RPMI8226 (cell line): ENCODE measurements at places on chromosomes 11 and 22.

- DNase-seq, result no peak
Measured at GRCh38 chr11:123406441-123407129, 23.5 kb upstream of the GRAMD1B start.

DNA sequence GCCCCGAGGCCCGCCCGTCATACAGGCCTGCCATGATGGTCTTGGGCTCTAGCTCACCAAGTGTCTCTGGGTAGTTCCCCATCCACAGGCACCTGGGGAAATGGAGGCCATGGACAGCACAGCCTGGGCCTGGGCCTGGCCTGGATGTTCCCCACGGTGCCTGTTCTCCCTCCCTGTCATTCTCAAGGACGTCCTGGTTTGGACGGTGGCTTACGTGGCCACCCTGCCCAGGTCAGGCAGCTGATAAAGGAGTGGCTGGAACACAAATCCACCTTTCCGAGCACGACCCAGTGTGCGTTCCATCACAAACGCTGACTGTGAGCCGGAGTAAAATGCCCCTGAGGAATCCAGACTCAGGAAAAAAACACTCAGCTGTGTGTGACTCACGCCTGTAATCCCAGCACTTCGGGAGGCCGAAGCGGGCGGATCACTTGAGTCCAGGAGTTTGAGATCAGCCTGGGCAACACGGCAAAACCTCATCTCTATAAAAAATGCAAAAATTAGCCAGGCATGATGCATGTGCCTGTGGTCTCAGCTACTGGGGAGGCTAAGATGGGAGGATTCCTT lies 41.2 kb upstream of the TESMIN start:
- no peak for DNase-seq

- DNase-seq, result no peak
Measured at GRCh38 chr11:15106201-15106965, 8.3 kb upstream of the INSC start.

- DNase-seq, result no peak
Measured at GRCh38 chr11:47331454-47332302, 20.8 kb downstream of the MYBPC3 start.

DNA sequence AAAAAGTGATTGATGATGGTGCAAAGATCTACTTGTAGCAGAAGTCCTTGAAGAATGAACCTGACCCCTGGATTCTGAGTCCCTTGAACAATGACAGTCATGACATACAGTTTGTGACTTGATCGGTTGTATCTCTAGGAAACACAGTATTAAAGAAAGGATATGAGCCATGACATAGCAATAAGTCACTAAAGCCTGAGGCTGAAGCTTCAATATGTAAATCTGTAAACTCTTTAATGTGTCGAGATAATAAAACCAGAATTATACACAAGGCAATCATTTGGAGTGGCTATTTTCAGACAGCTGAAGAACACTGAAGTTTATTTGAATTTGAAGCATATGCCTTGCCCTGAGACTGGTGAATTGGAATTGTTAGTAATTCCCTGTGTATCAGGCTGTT lies 911.5 kb upstream of the RAG2 start:
- DNase-seq, result no peak

- DNase-seq, result no peak
Measured at GRCh38 chr11:13102865-13103539, 93.9 kb downstream of the RASSF10 start.

- DNase-seq, result no peak
Measured at GRCh38 chr22:31248138-31248745, 36.1 kb downstream of the LIMK2 start.

DNA sequence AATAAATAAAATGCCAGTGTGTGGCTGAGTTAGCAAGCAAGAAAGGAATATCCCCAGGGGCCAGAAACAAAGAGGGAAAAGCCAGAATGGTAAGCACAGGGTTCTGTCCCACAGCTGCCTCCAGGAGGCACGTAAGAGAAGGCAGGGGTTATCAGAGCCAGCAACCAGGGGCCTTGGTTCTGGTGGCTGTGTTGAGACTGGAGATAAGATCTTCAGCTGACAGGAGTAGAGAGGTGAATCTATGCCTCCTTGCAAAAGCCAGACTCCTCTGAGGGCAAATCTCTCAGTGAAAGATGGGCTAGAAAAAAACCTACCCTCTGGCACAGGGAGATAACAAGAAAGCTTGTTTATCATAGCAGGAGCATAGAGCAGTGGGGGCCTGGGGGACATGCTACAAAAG lies 29.8 kb upstream of the NFAM1 start:
- DNase-seq, result no peak
